ENCODE measurements at places on chromosomes 16 and 17.

DNA sequence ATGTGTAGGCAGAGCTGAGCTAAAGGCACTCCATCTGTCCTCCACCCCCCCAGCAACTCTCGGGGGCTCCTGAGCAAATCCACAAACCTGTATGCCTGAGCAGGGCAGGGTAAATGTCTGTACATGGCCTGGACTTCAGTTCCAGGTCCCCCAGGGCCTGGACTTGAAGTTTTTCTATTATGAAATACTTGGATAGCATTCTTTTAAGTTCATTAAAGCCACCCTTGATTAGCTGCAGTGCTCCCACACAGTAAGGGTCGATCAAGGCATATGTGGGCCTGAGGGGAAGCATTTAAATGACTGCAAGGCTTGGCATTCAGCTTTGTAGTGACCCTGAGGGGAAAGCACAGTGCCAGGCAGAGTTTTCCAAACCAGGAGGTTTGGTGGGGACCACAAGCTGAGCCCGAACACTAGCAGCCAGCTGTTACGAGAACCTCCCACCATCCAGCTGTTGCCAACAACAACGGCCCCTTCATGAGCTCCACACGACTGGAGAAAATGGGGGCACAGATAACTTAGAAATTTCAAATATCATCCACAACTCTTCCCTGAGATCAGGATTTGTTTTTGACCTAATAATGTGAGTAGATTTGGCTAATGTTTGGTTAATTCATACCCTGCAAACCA lies 6.7 kb downstream of the FAM117A start:
- no peak for DNase-seq

DNA sequence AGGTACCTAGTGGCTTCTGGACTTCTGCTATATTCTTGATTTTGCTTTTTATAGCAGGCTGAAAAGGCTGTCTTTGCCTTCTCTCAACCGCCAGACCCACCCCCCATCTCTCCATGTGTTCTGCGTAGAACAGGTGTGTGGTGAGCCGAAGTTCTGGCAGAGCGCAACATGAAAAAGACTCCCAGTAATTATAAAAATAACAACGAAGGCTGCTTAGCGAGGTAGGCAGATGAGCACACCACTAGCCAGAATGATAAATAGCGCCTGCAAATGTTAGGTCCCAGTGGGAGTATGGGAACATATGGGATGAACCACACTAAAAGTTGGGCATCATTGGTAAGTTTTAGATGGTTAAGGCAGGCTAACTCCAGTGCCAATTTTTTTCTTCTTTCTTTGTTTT lies 14.0 kb upstream of the RBFOX1 start:
- DNase-seq, result no peak

DNA sequence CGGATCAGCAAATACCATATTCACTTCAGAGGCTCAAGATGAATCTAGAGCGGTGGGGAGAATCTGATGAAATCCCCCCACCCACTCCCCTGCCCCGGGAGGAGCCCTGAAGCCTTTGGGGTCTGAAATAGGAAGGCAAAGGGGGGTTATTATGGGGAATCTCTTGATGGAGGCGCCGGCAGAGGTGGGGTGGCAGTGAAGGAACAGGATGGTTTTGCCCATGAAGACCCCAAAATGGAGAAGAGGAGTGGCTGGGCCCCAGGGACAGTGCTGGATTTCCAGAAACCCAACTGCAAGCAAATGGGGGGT lies 637 bp downstream of the WNT3 start:
- DNase-seq, result no peak

- no peak for DNase-seq
Measured at GRCh38 chr16:3121851-3122467, 9.6 kb downstream of the ZNF205 start.

DNA sequence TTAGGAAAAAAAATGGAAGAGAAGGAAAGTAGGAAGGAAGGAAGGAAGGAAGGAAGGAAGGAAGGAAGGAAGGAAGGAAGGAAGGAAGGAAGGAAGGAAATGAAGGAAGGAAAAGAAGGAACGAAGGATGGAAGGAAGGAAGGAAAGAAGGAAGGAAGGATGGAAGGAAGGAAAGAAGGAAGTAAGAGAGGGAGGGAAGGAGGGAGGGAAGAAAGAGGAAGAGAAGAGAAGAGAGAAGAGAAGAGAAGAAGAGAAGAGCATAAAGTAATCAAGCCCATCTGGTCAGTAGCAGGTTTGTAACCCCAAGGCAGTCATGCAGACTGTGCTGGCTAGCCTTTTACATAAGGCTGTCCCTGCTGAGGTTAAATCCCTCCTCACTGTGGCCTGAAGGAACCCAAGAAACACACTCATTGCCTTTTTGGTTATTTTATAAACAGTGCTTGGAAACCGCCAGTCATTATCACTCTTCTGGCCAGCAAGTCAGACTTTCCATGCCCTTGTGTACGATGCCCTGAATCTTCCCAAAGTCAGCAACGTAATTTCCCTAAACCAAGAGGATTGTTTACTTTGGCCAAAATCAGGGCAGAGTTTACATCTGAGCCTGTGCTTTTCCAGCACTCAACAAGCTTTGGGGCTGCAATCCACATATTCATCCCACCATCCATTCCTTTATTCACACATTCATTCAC lies 409.6 kb upstream of the MAF start:
- no peak for DNase-seq

DNA sequence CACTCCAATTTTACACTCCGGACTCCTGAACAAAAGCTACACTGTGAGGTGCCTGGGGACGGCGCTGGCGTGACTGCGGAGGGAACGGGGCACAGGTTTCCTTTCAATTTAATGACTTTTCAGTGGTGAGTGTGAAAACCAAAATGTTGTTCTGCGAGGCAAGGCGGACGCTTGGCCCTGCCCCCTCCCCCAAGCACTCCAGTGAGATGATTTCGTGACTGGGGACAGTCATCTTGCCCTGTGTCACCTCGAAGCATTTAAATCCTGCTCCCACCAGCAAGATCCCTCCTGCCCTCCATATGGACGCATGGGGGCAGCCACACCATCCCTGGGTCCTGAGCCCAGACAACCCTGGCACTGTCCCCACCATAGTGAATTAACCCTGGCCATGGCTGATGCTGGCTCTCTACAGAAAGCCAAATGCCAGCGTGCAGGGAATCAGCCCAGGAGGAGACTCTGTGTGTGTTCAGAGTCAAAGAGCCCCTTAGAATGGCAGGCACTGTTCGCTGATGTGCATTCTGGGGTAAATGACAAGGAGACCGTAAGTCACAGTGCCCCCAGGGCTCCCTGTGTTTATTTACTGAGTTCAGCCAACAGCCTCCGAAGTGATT lies 41.0 kb downstream of the C16orf95 start:
- no peak for DNase-seq

GRCh38 chr17:44496815-44497214 lies 6.4 kb downstream of the GPATCH8 start:
- DNase-seq, result no peak

GRCh38 chr17:64219571-64219970 lies 43.5 kb downstream of the TEX2 start:
- no peak for DNase-seq

- no peak for DNase-seq
Measured at GRCh38 chr16:5024632-5025031, 9.1 kb downstream of the NAGPA start.

DNA sequence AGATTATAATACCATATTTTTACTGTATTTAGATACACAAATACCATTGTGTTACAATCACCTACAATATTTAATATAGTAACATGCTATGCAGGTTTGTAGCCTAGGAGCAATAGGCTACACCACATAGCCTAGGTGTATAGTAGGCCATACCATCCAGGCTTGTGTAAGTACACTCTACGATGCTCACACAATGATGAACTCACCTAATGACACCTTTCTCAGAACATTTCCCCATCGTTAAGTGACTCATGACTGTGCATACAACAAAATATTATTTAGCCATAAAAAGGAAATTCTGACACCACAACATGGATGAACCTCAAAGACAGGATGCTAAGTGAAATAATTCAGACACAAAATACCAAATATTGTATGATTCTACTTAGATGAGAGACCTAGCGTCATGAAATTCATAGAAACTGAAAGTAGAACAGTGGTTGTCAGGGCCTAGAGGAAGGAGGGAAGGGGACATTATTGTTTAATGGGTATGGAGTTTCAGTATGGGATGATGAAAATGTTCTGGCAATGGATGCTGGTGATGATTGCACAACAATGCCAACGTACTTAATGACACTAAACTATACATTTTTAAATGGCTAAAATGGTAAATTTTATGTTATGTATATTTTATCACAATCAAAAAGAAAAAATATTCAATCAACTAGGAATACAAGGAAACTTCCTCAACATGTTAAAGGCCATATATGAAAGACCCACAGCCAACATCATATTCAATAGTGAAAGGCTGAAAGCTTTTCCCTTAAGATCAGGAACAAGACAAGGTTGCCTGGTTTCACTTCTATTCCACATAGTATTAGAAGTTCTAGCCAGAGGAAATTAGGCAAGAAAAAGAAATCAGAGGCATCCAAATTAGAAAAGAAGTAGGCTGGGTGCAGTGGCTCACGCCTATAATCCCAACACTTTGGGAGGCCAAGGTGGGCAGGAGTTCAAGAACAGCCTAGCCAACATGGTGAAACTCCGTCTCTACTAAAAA lies 5.9 kb upstream of the C16orf87 start:
- no peak for DNase-seq

DNA sequence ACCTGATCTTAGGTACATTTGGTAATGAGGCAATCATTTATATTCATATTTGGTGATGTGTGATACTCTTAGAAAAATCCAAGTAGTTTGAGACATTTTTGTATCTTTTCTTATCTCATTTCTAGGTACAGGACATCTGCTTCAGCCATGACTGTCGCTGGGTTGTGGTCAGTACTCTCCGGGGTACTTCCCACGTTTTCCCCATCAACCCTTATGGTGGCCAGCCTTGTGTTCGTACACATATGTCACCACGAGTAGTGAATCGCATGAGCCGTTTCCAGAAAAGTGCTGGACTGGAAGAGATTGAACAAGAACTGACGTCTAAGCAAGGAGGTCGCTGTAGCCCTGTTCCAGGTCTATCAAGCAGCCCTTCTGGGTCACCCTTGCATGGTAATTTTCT lies 312.2 kb downstream of the BCAS3 start:
- no peak for DNase-seq

DNA sequence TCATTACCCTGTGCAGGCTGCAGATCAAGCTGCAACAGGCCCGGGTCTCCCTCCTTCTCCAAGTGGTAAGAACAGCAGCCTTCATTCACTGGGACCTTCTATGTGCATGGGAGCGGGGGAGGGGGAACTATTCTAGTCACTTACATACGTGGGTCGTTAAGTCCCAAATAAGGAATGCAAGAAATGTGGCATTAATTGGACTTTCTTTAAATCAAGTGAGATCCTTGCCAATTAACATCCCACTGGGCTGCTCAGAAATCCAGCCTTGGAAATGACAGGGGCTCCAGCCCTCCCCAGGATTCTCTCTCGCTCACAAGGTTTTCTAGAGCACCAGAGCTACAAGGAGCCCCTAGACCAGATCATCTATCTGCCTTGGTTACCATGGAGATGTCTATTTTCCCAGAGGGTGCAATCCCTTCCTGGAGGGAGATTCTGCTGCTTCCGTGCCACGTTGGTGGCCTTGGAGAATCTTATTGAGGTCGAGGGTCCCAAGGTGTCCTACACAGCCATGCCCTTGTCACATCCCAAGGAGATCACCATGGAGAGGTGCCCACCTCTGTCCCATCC lies 5.2 kb upstream of the EIF1 start:
- no peak for DNase-seq

- DNase-seq, result no peak
Measured at GRCh38 chr16:88634141-88634993, 4.0 kb upstream of the IL17C start.

GRCh38 chr16:57629516-57630406 lies 1.3 kb downstream of the ADGRG1 start:
- DNase-seq, result no peak

DNA sequence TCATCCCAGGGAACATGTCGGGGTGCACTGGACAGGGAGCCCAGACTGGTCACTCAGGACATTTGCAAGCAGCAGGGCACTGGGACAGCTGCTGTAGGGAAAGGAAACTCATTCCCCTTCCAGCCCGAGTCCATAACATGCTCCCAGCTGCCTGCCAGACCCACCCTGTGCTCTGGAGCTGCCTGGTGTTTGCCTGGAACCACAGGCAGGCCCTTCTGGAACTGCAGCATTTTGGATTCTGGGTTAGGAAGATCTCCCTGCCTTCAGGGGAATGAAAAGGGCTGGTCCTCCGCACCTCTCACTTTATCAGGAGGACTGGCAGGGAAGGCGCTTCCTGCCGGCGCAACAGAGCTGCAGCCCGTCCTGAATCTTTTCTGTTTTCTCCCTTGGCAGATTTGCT lies 41.2 kb downstream of the MEAK7 start:
- DNase-seq, result no peak

DNA sequence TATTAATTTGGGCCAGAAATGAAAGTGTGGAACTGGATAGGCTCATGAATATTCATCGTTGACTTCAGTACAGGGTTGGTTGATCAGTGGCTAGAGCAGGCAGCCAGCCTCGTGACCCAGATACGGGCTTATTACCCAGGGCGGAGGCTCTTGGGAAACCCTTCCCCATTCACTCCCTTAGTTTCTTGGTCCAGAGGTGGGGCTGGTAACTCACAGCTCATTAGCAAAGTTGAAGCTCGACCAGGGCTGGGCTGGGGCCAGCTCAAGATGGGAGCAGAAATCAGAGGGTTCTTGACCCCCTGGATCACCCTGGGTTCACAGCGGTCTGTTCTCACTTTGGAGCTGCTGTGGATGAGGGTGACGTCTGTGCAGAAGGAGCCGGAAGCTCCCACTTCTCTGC lies 44.6 kb upstream of the GSE1 start:
- DNase-seq, result no peak

DNA sequence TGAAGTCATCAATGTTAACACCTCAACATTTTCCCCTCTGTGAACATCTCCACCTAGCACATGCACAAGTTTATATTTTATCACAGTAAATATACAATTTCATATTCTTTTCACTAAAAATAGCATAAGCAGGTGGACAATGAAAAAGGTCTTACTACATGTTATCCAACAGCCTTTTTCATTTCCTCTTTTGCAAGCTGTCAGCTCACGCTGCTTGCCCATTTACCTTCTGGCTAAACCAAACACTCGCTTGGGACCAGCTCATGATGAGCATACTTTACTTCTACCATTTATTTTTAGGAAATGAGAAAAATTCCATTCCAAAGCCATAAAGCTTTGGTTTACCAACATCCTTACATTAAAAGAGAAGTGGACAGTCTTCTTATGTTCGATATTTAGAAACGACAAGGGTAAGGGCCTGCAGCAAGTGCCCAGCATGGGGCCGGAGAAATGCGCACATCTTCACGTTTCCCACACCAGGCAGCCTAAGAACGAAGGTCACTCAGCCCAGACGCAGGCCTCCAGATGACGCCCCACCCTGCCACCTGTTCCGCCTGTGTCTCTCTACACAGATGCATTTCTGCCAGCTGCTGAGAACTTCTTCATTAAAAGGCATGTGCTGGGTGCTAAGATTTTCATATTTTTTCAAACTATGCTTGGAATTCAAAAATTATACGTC lies 13.9 kb downstream of the SNN start:
- DNase-seq, result no peak

GRCh38 chr16:59759296-59759695 lies 1025.2 kb upstream of the GOT2 start:
- DNase-seq, result no peak

- no peak for DNase-seq
Measured at GRCh38 chr16:3874794-3875692, 5.5 kb downstream of the CREBBP start.

Measured in stimulated activated CD8-positive, alpha-beta memory T cell treated with anti-CD3 and anti-CD28 coated beads, Interleukin-4, amount 100 ng/mL, for 4 hours (primary cell).